Osteoblast (primary cell): ENCODE measurements at places on chromosomes 4 and X. TPM values are rescaled to one million over a fixed set of nuclear protein-coding genes. Genes with fewer than 3 reads are reported as not detected.

ODAPH gene
- not detected in 2 replicates for total RNA-seq

- no peak overlapping the region for H3K27ac ChIP-seq
- H3K36me3 ChIP-seq: no peaks in the 10 kb centered on the region
- H3K4me1 ChIP-seq: no peaks in the 10 kb centered on the region
- H3K27me3 ChIP-seq: no peaks in the 10 kb centered on the region
- no peak overlapping the region for H3K4me3 ChIP-seq
Measured at GRCh38 chr4:36399762-36400353, 118.4 kb downstream of the DTHD1 start.

KLHL34 gene
- under 0.01 TPM in 1 of 2 replicates, not detected in the other for total RNA-seq

DNA sequence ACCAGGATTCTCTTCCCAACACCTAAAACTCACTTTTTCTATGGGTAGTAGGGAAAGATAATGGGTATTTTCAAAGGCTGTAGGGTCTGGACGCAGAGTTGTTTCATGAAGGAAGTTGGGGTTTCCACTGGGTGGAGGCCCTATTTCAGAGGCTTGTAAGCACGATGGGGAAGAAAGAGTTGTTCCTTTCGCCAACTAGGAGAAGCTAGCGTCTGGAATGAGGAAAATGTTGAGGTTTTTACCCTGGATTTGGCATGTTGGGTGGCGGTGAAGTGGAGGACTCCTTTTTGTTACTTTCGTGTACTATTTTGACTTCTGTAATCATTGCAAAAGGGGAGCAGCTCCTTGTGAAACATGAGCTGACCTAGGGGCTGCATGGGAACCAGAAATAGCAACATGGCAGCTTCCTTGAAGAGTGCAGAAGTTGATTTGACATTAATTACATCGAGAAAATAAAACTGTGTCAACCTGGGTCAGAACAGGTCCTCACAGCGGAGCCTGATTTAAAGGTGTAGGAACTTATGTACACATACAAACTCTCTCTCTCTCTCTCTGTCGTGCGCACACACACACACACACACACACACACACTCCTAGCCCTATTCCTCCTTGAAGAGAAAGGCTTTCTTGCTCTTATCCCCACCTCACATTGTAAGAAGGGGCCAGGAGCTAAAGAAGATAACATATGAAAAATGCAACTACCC is 19.1 kb downstream of the VSIG4 start:
- H3K36me3 ChIP-seq: no peaks in the 10 kb centered on the region
- no peaks in the 10 kb centered on the region for H3K4me1 ChIP-seq
- H3K27ac ChIP-seq: no peak overlapping the region

PRSS12 gene
- 8.5 and 9.4 TPM in 2 replicates for total RNA-seq

SMPX gene
- total RNA-seq: not detected in 2 replicates

- no peaks in the 10 kb centered on the region for H3K36me3 ChIP-seq
- no peaks in the 10 kb centered on the region for H3K27me3 ChIP-seq
- no peak overlapping the region for H3K27ac ChIP-seq
Measured at GRCh38 chrX:18664947-18665346, 7.0 kb downstream of the RS1 start.

DNA sequence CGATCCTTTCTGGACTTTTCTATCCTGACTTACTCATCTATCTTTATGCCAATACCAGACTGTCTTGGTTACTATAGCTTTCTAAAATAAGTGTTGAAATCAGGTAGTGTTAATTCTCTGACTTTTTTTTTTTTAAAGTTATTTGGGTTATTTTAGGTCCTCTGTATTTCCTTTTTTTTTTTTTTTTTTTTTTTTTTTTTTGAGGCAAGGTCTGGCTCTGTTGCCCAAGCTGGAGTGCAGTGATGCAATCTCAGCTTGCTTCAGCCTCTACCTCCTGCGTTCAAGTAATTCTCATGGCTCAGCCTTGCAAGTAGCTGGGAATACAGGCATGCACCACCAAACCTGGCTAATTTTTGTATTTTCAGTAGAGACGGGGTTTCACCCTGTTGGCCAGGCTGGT is 2.8 kb upstream of the NELFA start:
- no peak overlapping the region for H3K4me3 ChIP-seq
- no peaks in the 10 kb centered on the region for H3K36me3 ChIP-seq

DNA sequence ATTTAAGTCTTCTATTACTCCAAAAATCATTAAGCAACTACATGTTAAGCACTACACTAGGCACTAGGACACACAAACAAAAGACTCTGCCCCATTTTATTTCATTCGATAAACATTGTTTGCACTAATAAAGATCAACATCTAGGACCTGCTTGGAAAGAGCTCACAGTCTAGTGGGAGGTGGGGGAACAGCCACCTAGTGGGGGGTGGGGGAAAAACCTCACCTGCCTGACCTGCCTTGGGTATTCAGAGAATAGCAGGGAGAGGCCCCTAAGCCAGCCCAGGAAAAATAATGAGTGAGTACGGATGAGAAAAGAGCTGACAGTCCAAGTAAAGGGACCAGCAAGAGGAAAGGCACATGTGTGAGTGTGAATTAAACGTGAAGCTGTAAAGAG is 52.2 kb downstream of the PRDM5 start:
- H3K27me3 ChIP-seq: no peaks in the 10 kb centered on the region
- H3K27ac ChIP-seq: no peak overlapping the region
- no peaks in the 10 kb centered on the region for H3K36me3 ChIP-seq
- peaks cover 2% of the 10 kb centered on the region for H3K4me1 ChIP-seq
- no peak for DNase-seq

XG gene
- total RNA-seq: 3.2 and 4.0 TPM in 2 replicates

DNA sequence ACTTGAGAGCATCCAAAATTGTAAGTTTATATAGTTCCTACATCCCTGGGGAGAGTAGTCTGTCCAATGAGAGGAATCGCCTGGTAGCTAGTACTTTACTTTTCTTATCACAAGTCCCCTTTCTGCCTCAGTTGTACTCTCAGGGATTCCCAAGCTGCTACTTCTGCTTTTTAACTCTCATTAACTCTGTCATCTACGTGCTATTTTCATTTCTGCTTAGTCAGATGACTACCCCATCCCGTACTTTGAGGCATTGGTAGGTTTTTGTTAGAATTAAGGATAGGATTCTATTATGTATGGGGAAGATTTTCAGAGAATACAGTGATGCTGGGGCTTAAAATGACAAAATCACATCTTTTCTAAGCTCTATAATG is 24.7 kb downstream of the RBPJ start:
- no peaks in the 10 kb centered on the region for H3K27me3 ChIP-seq
- peak overlapping the region; percentile 22 for H3K4me3 ChIP-seq
- peaks cover 43% of the 10 kb centered on the region for H3K4me1 ChIP-seq

DNA sequence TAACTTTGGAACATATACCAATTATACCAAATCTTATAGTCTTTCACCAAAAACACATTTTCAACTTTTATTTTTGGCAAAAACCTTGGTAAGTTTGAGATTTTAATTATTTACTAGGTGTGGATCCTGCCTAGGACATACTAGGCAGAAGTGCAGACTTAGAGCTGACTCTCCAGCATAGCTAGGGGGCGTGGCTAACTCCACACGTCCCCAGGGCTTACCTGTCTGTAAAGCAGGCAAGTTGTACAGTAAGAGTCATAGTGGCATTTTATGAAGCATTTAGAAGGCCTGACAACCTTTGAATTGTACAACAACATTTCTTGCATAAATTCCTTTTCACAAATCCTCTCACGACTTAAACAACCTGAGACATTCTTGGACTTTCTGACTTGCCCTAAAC is 19.2 kb upstream of the GRPEL1 start:
- H3K36me3 ChIP-seq: no peaks in the 10 kb centered on the region
- no peak for DNase-seq
- no peak overlapping the region for H3K27ac ChIP-seq
- no peaks in the 10 kb centered on the region for H3K4me1 ChIP-seq

- H3K4me3 ChIP-seq: no peak overlapping the region
- peaks cover 12% of the 10 kb centered on the region for H3K27me3 ChIP-seq
- H3K36me3 ChIP-seq: no peaks in the 10 kb centered on the region
Measured at GRCh38 chrX:71178908-71179307, 34.3 kb downstream of the NLGN3 start.

GRCh38 chr4:28754376-28754775 is 1893.7 kb downstream of the STIM2 start:
- H3K27ac ChIP-seq: no peak overlapping the region
- DNase-seq: no peak
- no peaks in the 10 kb centered on the region for H3K4me1 ChIP-seq

SHOX gene
- total RNA-seq: 11.8 and 13.4 TPM in 2 replicates

- no peak overlapping the region for H3K27ac ChIP-seq
- peak; percentile 9 for DNase-seq
- H3K4me3 ChIP-seq: no peak overlapping the region
- no peaks in the 10 kb centered on the region for H3K36me3 ChIP-seq
Measured at GRCh38 chr4:42786350-42787078, 106.0 kb upstream of the GRXCR1 start.

GC gene
- total RNA-seq: not detected in 2 replicates

GRCh38 chr4:5389756-5390310 is 318.5 kb downstream of the EVC2 start:
- no peaks in the 10 kb centered on the region for H3K4me1 ChIP-seq
- H3K27me3 ChIP-seq: no peaks in the 10 kb centered on the region
- no peaks in the 10 kb centered on the region for H3K36me3 ChIP-seq
- H3K4me3 ChIP-seq: no peak overlapping the region

ZCCHC18 gene
- 0.29 and 1.1 TPM in 2 replicates for total RNA-seq
